ENCODE measurements at places on chromosomes 2 and 18.

DNA sequence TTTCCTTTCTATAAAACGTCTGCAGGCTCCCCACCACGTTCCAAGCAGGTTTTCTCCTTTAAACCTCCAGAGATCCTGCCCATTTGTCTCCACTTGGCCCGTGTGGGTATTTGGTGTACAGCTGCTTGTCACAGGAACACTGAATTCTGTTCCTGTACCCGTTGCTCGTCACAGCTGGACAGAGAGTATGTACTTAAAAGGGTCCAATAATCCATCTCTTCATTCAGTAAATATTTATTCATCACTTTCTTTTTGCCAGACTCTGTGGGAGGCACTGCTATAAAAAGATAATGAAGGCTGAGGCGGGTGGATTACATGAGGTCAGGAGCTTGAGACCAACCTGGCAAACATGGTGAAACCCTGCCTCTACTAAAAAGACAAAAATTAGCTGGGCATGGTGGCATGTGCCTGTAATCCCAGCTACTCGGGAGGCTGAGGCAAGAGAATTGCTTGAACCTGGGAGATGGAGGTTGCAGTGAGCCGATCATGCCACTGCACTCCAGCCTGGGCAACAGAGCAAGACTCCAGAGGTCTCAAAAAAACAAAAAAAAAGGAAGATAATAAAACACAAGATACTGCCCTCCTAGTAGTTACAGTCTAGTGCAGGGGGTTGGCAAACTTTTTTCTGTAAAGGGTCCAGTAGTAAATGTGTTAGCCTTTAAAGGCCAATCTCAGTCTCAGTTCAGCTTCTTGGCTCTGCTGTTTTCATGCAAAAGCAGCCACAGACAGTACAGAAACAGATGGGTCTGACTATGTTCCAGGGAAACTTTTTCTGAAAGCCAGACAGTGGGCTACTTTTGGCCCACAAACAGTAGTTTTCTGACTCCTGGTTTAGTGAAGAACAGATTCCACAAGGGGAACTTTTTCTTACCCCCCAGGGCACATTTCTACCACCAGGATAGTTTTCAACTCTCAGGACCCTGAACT is 309.9 kb upstream of the RAB12 start:
- DNase-seq = no peak

- DNase-seq = no peak
Measured at GRCh38 chr18:6614952-6615351, 114.6 kb upstream of the ARHGAP28 start.

- DNase-seq = no peak
Measured at GRCh38 chr2:36453652-36454051, 98.1 kb downstream of the CRIM1 start.

DNA sequence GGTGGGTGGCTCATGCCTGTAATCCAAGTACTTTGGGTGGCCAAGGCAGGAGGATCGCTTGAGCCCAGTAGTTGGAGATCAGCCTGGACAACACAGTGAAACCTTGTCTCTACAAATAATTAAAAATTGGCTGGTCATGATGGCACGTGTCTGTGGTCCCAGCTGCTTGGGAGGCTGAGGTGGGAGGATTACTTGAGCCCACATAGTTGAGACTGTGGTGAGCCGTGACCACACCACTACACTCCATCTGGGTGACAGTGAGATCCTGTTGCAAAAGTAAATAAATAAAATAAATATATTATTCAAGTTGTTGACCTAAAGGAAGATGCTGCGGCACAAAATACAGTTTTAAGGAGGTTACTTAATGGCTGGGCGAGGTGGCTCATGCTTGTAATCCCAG is 72.7 kb downstream of the LAMA3 start:
- DNase-seq = no peak

DNA sequence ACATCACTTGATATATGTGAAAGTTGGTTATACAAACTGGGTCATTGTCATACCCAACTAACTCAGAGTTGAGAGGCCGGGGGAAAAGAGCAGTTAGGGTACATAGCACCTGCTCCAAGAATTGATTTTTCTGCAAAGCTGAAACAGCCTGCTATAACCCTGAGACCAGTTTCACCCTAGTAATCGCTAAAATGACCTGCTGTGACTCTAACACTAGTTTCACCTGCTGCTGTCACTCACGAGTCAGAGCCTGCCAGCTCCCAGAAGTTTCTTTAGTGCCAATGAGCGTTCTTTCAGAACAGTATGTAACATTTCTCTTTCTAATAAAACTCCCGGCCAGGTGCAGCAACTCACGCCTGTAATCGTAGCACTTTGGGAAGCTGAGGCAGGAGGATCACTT is 28.0 kb downstream of the SRSF7 start:
- DNase-seq = no peak

- DNase-seq = no peak
Measured at GRCh38 chr2:19669559-19669958, 232.2 kb downstream of the TTC32 start.

GRCh38 chr2:216159144-216159543 is 50.0 kb downstream of the XRCC5 start:
- no peak for DNase-seq

GRCh38 chr2:135997380-135997779 is 12.0 kb upstream of the DARS1 start:
- DNase-seq = peak; percentile 91

GRCh38 chr2:55078956-55079355 is 28.7 kb upstream of the RTN4 start:
- no peak for DNase-seq

DNA sequence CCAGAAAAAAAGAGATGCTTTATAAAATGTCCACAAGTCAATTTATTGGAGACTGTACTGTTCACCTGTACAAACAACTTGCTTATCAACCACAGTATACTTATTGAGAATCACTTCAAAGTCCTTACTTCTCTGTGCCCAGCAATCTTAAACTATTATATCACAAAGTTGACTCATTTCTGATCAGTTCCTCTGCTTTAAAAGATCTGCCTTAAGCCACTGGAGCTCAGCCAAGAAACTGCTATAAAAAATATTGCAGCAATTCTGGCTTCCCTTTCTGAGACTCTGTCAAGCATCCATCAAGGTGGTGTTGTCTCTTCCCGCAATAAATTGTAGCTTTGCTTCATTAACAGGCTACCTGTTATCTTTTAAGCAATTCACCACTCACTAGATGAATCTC is 375.2 kb upstream of the SPHKAP start:
- DNase-seq = no peak

DNA sequence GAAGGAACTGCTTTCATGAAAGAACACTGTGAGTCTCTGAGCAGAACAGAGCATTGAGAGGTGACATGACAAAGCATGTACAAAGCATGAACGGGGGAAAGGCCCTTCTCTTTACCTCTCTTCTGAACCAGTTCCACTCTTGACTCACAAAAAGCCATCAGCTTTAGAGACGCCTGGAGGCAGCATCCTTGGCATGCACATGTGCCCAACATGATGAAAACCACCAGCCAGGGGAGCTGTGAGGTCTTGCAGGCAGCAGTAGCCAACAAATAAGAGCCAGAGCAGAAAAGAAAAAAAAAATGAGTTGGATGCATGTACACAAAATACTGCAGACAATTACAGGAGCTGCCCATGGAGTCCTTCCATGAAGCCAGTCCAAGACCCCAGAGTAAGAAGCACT is 95.5 kb upstream of the AGAP1 start:
- DNase-seq = no peak

GRCh38 chr2:109614715-109615636 is 812 bp downstream of the SOWAHC start:
- DNase-seq = peak; percentile 38

- DNase-seq = no peak
Measured at GRCh38 chr2:109387221-109387735, 226.5 kb downstream of the SEPTIN10 start.

DNA sequence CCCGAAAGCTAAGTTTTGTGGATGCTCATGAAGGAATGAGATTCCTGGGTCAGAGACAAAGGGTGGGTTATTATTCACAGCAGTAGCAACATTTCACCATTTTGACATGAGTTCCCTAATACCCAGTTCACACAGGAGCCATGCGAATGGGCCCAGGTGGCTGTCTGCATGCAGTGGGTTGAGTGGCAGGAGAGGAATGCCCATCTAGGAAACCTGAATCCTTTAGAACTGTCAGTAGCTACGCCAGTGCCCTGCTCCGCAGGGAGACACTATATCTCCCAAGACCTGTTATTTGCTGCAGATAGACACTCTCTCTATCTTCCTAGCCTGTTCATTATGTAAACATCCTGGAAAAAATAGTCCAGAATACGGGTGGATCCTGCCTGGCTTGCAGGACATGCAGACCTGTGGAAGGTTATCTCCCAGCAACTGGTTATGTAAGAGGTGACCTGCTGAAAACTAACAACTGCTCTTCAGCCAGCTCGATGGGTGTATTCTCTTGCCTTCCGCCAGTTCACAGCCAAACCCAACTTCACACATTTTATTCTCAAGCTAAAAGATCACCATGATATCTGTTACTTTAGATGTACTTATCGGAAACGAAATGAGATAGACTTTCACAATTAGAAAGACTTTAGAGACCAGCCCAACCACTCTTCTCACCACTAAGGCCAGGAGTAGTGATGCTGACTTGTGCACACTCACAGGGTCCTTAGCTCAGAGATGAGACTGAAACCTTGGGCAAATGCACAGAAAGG is 59.1 kb downstream of the MBP start:
- DNase-seq = no peak

GRCh38 chr18:43158381-43158780 is 42.9 kb upstream of the RIT2 start:
- DNase-seq = no peak

DNA sequence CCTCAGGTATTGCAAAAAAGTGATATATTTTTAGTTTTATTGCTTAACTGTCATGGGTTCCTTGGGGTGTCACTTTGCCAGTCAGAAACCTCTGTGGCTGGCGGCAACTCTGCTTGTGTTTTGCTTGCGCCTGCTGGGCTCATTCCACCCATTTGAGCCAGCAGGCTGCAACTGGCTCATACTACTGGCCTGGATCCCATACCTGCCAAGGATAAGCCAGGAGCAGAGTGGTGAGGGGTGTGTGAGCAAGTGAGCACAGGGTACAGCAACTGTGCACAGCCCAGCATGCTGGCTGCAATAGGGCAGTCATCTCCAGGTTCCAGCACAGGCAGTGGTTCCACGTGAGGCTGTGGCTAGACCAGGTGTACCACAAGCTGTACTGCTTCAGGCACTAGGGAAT is 687.5 kb downstream of the NYAP2 start:
- no peak for DNase-seq

GRCh38 chr2:180734382-180734781 is 246.0 kb upstream of the UBE2E3 start:
- peak; percentile 29 for DNase-seq
